ENCODE measurements at places on chromosomes 1 and 21. TPM values are rescaled to one million over a fixed set of nuclear protein-coding genes. Genes with fewer than 3 reads are reported as not detected.

PRDM15 gene
- total RNA-seq = 2.0 TPM

- DNase-seq = no peak
These were observed 573.8 kb upstream of the NR5A2 start for GRCh38 chr1:199453723-199454122.

DNA sequence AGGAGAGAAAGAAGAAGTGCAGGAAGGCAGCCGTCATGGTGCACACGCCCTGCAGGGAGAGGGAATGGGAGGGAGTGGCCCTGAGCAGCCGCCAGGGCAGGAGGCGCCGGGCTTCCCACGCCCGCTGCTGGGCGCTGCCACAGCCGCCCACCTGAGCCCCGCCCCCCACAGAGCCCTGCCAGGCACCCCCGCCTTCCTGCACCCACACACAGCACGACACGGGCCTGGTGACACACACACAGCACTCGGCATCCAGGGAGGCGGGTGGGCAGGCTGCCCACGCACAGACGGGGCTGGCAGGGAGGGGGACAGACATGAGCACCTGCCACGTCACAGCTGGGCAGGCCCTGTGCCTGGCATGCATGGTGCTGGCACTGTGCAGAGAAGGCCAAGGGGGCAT, 27.5 kb downstream of the ADGRB2 start:
- DNase-seq = no peak

DNA sequence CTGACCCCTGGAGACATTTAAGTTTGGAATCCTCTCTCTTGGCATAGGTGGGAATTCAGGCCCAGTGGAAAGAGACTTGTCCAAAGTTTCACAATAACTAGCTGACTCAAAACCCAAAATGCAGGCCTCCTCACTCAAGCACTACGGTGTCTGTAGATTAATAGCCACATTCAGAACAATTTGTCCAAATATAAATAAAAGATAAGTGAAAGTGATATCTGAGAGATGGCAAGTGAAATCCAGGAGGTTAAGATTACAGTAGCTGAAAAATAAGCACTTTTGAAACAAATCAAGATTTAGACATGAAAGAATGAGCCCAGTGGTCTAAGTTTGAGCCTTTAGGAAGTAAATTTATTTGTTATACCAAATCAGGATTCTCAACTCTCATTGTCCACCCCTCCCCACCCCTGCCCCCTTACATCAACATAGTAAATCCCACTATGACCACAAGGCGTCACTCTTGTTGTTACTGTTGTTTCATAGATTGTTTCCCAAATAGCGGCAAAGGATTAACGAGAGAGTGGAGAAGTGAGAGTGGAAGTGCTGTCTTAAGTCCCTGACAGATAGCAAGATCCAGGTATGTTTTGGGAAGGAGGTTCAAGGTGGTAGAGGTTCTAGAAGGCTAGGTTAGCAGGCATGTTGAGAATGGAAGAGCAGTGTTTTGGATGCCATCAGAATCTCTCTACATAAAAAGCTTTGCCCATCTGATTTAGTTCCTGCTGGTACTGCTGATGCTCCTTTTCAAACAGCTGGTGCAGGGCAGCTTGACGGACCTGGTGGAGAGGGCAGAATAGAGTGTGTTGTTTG, 7.1 kb upstream of the TPM3 start:
- peak; percentile 61 for DNase-seq

HSPA6 gene
- total RNA-seq = 1.5 TPM

Data from heart right ventricle (tissue), 16 donors.